Activated CD8-positive, alpha-beta T cell treated with anti-CD3 and anti-CD28 coated beads for 36 hours (primary cell): ENCODE measurements at places on chromosomes 13 and 19. TPM values are rescaled to one million over a fixed set of nuclear protein-coding genes. Genes with fewer than 3 reads are reported as not detected.

DNA sequence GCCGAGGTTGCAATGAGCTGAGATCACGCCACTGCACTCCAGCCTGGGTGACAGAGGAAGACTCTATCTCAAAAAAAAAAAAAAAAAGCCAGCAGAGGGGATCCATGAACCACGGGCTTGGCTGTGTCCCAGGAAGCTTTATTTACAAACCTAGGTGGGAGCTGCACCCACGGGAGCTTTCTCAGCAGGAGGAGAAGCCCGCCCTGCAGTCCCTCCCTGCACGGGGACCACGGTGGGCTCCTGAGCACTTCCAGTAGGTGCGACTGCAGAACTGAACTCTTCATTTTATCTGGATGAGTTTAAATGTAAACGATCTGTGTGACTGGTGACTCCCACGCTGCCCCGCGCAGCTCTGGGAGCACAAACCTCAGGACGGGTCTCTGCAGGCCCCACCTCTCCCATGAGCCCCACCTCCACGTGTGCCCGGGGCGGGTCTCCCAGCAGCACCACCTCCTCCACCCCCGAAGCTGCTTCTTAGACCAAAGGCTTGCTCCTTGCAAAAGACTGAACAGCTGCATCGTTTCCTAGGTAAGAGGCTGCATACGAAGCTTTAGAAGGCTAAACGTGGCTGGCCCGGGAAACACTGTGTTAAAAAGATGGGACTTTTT is 66.4 kb downstream of the SPACA7 start:
- no peak for DNase-seq

- DNase-seq = no peak
Observed at GRCh38 chr13:29435125-29435911, 160.2 kb downstream of the SLC7A1 start.

DNA sequence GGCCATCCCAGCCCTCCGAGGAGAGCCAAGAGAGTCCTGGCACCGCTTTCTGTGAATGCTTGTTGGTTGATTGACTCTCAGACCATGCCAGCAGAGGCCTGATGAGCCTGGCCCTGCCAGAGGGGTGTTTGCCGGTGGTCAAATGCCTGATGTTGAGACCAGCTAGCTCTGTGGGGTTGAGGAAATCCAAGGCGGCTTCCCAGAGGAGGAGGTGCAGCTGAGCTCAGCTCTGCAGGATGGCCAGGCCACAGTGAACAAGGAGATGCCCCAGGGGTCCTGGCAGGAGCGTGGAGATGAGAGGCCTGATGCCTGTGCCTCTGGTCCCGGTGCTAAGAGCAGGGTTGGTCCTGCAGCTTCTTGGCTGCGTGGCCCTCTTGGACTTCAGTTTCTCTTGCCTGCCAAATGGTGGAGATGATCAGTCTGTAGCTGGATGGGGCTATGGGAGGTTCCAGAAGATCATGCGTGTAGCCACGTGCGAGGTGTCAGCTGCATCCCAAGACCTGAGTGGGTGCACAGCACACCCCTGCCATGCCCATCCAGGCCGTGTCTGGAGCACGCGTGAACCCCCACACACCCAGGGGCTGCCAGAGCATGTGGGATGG is 16.8 kb downstream of the NFIC start:
- no peak for DNase-seq

- no peak for DNase-seq
Observed at GRCh38 chr19:20276011-20276731, 109.2 kb downstream of the ZNF486 start.

DNA sequence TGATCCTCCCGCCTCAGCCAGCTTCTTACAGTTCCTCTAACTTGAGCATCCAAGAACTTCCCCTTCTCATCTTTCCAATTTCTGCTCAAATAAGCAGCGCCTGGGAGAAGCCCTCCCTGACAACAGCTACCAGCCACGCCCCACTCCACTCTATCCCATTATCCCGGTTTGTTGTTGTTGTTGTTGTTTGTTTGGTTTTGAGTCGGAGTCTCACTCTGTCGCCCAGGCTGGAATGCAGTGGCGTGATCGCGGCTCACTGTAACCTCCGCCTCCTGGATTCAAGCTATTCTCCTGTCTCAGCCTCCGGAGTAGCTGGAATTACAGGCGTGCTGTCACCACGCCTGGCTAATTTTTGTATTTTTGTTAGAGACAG is 822 bp upstream of the PTPRS start:
- DNase-seq = no peak

Gene GZMM
- 52.7 TPM for total RNA-seq

GRCh38 chr13:55554741-55555140 is 1586.0 kb upstream of the PRR20A start:
- DNase-seq = no peak

Gene KANK2
- total RNA-seq = 2.0 TPM

DNA sequence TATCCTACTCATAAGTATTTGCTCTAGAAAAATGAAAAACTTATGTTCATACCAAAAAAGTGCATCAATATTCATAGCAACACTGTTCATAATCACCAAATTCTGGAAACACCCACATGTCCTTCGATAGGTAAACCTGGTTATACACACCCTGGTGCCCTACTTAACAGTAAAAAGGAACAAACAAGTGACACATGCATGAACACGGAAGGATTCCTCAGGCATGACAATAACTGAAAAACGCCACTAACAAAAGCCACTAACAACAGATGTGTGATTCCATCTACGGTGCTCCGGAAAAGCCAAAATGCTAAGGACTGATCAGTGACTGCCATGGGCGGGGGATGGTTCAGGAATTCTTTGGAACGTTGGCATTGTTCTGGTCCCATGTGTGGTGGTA is 65.5 kb downstream of the STK24 start:
- no peak for DNase-seq

Gene CYP2S1
- not detected for total RNA-seq

Gene RELB
- total RNA-seq = 37.9 TPM

Gene KLK12
- not detected for total RNA-seq

- no peak for DNase-seq
Observed at GRCh38 chr13:99227331-99227900, 26.8 kb downstream of the UBAC2 start.

Gene TNFRSF19
- not detected for total RNA-seq

- no peak for DNase-seq
Observed at GRCh38 chr13:37023871-37024270, 23.3 kb downstream of the EXOSC8 start.

Gene ZIC2
- not detected for total RNA-seq

GRCh38 chr13:112144616-112145550 is 77.9 kb downstream of the SOX1 start:
- no peak for DNase-seq

DNA sequence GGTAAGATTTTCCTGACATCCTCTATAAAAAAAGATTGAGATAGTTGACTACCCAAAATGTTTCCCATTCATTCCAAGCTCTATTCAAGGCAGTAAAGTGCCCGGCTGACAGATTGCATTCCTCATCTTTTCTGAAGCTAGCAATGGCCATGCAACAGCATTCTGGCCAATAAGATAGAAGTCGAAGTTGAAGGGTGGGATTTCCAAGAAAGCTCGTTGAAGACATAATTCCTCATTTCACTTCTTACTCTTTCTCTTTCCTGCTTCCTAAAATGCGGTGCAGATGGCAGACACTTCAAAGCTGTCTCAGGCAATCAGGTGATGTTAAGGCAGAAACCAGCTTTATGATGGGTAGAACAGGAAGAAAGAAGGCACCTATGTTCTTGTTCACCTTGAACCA is 13.4 kb upstream of the ALOX5AP start:
- DNase-seq = no peak

Gene LGALS4
- 0.29 TPM for total RNA-seq

DNA sequence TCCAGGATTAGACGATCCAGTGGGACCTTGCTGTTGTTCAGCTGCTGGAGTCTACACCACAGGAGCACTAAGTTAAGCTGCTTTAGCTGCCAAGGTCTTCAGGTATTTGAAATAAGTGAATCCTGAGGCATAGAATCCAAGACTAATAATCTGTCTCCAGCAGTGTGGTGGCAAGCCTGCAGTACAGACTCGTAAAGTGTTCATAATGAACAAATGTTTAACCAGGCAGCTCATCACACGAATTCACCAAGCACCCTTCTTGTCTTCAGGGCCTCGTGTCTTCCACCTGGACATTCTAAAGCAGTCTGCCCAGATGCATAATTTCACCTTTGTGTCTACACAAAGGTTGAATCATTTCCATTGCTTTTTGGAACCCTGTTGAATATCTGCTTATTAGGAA is 5.3 kb downstream of the ATP11A start:
- DNase-seq = no peak

- DNase-seq = no peak
Observed at GRCh38 chr13:23323946-23324709, 109.4 kb downstream of the SACS start.

GRCh38 chr19:58400316-58400915 is 5.0 kb downstream of the RNF225 start:
- no peak for DNase-seq

DNA sequence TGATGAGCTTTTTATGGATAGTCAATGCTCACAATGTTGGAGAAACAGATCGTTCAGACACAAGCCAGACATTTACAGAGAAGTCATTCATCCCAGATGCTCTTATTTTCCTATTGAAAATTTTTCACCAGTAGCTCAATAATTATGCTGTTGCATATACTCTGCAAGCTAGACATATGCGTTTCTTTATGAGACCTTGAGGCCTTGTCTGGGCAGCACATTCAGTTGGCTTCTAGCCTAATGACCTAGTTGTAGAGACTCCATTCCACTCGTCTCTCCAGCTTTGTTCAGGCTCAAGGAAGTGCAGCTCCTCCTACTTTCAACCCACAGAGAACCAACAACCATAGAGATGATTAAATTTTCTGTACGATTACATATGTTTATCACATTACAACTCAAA is 237.7 kb downstream of the MZT1 start:
- DNase-seq = no peak

Gene STK24
- total RNA-seq = 118 TPM

DNA sequence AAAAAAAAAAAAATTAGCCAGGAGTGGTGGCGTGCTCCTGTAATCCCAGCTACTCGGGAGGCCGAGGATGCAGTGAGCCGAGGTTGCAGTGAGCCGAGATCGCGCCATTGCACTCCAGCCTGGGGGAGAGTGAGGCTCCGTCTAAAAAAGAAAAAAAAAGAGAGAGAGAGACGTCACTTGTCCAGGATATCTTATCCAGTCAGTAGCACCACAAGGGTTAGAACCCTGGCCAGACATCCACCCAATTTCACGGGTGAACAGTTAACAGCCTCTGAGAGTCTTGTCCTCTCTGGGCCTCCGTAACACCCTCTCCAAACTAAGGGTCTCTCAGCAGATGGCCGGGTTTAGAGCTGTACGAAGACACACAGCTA is 917 bp upstream of the CLPTM1 start:
- DNase-seq = no peak

DNA sequence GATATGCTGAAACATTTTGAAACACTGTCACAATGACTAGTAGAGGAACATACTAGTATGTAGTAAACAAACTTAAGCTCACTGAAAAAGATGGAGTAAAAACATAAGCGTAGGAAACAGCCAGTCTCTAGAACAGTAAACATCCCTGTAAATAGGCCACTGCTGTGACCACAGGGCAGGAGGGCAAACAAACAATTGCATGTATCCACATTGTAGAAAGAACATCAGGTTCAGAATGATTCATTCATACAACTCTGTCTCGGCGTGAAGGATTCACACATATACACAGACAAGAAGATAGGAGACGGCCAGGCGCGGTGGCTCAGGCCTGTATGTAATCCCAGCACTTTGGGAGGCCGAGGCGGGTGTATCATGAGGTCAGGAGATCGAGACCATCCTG is 390.1 kb downstream of the IRS2 start:
- DNase-seq = no peak

DNA sequence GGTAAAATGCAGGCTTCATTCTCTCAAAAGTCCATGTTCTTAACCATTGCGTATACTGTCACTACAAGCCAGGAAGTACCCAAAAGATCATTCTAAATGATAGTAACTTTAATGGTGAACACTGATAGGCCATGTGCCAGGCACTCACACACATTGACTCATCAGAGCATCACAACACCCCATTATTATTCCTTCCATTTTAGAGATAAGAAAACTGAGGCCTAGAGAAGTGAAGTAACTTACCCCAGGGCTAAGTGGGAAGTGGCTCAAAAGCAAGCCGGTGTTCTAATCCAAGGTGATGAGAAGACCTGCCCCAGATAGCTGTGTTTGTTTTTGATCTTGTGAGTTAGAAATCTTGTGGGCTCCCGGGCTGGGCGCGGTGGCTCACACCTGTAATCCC is 1.4 kb upstream of the PHLDB3 start:
- DNase-seq = no peak

Gene SIGLEC8
- total RNA-seq = not detected

DNA sequence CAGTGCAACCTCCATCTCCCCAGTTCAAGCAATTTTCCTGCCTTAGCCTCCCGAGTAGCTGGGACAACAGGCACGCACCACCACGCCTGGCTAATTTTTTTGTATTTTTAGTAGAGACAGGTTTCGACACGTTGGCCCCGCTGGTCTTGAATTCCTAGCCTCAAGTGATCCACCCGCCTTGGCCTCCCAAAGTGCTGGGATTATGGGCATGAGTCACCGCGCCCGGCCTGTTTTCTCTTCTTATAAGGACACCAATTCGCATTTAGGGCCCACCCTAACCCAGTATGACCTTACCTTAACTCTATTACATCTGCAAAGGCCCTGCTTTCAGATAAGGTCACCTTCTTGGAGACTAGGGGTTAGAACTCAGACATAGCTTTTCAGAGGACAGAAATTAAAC is 35.1 kb downstream of the TMEM161A start:
- DNase-seq = no peak

- no peak for DNase-seq
Observed at GRCh38 chr19:15307169-15307568, 25.2 kb downstream of the BRD4 start.

Gene ANKLE1
- total RNA-seq = 18.4 TPM

DNA sequence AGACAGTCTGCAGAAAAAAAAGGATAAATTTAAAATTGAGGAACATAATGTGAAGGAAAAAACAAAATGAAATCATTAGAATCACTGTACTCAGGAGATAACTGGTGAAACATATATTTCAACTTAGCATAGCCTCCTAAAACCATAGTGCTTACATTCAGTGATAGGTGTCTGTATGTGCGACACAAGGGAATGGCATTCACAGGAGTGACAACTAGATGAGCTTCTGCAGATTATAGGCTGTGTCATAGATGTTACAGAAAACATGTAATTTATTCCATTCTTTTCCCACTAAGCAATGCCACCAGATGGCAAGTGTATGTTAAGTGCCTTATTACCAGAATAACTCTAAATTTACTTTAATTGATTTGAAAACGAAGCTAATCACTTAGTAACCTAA is 960.0 kb upstream of the PCDH20 start:
- no peak for DNase-seq

Gene CEACAM3
- total RNA-seq = not detected

- DNase-seq = no peak
Observed at GRCh38 chr13:59086147-59086546, 1077.6 kb downstream of the DIAPH3 start.

Gene PSG7
- total RNA-seq = not detected

- DNase-seq = no peak
Observed at GRCh38 chr19:50020481-50020880, 4.7 kb downstream of the VRK3 start.

Gene TTC9B
- not detected for total RNA-seq

Gene CLIP3
- total RNA-seq = 0.74 TPM
